ENCODE measurements at places on chromosomes 2 and 18.

DNA sequence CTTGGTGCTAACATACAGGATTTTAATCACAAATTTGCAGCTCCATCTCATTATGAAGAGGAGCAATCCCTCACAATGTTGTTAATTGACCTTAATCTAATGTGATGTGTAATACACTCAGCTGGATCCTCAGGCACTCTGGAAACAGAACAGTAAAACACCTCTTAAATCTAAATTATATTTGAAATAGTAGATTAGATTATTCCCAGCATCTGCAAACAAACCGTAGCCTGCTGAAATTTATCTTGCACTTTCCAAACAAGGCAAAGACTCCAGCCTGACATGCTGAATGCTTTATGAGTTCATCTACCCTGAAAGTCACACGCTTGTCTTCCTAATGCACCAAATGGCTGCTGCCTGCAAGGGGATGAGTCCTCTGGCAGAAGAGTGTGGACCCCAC is 402.3 kb upstream of the GYPC start:
- no peak for DNase-seq

- DNase-seq: no peak
These were observed 156.3 kb downstream of the DOCK10 start for GRCh38 chr2:224885836-224886547.

- no peak for DNase-seq
These were observed 229.2 kb upstream of the RAB12 start for GRCh38 chr18:8380006-8380405.

- DNase-seq: no peak
These were observed 12.9 kb downstream of the NPAS2 start for GRCh38 chr2:100832885-100833284.

- no peak for DNase-seq
These were observed 30.6 kb upstream of the MYCN start for GRCh38 chr2:15909736-15910135.

DNA sequence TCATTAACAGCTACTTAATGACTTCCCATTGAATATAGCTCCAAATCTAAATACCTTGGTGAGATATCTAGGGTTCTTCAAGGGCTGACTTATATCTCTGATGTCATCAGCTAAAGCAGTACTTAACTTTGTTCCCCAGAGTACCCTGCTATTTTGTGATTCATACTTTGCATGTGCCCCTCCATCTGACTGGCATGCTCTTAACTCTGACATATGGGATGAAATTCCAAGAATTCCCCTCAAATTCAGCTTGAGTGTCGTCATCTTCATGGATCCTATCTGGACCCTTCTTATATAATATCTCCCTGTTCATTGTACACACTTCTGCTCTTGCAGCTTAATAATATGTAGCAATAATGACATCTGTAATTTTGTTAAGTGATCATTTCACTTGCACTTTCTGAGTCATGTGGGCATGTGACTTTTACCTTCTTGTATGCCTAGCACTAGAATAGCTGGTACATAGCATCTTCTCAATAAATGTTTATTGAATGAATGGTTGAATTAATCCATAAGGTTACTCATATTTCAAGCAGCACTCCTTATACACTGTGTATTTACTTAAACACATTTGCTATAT is 172.9 kb downstream of the WDR7 start:
- DNase-seq: no peak

DNA sequence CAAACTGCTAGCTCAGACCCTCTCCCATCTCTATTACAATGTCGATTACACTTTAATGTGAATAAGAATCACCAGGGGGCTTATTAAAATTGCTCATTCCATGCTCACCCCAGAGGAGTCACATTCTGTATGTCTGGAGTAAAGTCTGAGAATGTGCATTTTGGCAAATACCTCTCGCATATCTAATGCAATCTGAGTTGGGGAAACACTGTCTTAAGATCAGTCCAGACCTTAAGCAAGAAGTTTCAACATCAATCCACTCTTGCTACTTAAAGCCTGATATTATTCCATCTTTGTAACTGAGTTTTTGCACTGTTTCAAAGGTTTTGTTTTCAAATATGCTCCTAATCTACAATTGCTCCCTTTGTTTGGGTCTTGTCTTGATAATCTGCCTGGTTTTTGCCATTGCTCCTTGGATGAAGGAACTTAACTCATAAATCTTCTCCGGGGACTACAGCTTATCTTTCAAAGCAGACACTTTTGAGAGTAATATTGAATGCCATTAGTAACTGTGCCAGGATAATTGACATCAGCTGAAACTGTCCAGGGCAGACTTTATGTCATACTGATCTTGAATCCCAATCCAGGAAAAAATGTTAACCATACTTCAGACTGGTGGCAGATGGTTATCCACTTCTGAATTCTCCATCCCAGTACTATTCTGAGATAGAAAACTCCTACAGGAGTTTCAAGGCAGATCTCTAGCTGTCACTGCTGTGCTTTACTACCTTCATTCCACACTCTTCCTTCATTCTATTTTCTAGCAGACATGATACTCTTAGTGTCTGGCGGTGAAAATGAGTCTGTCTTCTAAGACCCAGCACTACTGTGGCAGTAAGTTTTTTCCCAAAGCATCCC is 200.9 kb downstream of the ERBB4 start:
- DNase-seq: no peak

- DNase-seq: no peak
These were observed 22.7 kb upstream of the SPR start for GRCh38 chr2:72864500-72864899.

DNA sequence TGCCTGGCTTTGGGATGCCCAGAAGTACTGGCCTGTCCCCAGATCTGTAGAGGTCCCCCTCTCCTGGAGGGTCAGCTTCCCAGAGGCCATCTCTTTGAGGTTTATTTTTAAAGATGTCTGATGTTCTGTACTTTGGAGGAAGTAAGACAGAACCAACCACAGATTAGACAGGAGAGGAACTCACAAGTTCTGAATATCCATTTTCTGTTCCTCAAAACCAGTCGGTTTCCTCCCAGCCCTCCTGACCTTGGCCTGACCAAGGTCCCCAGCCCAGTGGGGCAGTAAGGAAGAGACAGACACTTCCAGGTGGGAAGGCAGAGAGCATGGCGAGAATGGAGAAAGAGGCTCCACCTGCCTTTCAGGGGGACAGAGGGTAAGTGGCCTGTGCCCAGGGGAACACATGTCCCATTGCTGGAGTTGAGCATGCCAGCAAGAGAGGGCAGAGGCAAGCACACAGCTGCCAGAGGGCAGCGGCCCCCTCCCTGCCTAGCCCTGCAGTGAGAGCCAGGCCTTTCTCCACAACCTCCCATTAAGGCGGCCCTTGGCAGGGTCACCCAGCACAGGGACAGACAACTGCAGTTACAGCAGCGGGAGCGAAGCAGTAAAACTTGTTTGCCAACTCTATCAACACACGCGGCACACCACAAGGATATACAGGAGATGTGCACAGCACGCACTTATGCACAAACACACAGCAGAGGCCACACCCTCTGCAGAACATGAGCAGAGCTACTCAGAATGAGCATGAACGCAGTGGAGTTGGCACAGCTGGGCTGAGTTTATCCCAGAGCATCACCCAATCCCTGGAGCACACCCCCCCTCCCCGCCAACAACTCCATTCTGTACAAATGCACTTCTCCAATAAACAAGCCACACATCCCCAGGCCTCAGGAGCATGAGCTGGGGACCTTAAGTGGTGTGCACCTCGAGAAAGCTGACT is 18.5 kb upstream of the SEMA4C start:
- DNase-seq: no peak

GRCh38 chr2:183078163-183078463 is 434 bp upstream of the DUSP19 start:
- DNase-seq: peak; percentile 34

GRCh38 chr18:27493182-27493581 is 308.1 kb upstream of the CHST9 start:
- DNase-seq: no peak

DNA sequence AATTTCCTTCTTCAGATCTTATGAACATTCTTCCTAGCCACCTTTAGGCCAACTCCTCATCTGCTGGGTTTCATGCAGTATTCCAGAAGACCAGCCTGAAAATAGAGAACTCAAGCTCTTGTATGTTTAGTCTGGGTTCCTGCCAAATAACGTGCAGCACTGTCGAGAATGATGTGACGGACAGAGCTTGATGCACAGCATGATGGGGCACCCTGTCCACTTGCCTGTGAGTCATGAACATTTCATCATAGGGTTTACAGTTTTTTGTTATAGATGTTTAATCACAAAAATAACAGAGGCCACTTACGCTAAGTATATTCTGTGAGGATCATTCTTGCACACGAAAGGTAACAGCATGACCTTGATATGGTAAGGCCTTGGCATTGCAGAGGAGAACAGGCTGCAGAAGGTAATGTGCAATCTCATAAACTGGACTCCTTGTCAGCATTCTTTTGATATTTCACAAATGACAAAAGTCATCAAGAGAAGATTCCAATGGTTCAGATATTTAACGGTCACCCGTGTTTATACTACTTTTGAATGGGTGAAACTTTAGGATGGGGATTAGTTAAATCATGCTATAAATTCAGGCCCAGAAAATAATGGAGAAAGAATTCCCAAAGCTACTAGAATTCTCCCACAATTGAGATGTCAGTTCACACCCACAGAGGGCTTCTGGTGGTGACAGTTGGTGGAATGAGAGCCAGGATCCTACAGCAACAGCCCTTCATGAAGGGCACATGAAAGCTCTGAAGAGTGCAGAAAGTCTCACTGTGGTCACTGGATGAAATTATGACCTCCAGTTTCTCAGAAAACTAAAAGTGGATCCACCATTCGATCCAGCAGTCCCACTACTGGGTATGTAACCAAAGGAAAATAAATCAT is 396.1 kb upstream of the RAB12 start:
- DNase-seq: no peak

GRCh38 chr2:83067947-83068346 is 1391.1 kb downstream of the SUCLG1 start:
- DNase-seq: no peak

DNA sequence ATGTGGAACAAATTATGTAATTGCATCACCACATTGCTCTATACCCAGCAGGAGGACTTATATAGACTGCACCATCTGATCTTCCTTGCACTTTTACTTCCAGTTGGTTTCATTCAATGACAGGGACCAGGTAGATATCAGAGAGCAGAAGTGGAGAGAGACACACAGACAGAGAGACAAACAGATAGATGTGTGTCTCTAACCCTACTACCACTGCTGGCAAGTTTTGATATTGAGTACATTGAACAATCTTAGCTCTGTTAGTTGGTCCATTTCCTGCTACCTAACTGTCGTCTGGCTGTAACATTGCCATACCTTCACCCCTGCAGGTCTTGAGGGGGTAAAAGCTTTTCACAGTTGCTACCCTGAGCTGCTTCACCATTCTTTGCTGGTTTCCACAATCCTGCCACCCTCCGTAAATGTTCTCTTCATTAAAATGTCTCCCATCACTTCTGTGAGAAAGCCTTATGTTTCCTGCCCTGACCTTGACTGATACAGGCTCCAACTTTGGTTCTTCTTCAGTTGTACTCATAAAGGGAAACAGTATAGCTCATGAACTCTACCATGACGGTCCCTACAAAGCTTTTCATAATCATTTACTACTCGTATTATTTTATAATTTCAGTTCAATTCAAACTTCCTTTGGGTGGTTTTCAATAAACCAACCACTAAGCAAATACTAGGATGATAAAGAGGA is 62.3 kb upstream of the ITGA4 start:
- no peak for DNase-seq

- DNase-seq: no peak
These were observed 51.9 kb upstream of the ODC1 start for GRCh38 chr2:10499911-10500521.

- DNase-seq: no peak
These were observed 55.0 kb upstream of the MCFD2 start for GRCh38 chr2:46970334-46971288.

DNA sequence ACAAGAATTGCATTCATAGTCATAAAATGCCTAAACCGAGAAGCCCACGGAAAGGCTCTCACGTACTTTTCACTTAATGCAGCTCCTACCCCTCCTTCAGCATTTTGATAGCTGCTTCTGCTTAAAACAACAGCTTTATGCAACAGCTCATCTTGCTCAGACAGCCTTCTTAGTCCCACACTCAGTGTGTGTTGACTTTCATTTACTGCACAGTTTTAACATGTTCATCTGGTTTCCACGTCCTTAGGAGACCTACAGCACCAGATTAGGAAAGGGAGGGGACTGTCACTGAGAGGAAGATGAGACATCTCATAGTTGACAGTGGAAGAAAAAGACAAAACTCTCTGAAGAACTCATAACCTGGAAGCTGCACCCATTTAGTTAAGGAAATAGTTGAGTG is 435.4 kb downstream of the SETBP1 start:
- no peak for DNase-seq

- DNase-seq: no peak
These were observed 10.1 kb downstream of the LMAN2L start for GRCh38 chr2:96729748-96730147.

DNA sequence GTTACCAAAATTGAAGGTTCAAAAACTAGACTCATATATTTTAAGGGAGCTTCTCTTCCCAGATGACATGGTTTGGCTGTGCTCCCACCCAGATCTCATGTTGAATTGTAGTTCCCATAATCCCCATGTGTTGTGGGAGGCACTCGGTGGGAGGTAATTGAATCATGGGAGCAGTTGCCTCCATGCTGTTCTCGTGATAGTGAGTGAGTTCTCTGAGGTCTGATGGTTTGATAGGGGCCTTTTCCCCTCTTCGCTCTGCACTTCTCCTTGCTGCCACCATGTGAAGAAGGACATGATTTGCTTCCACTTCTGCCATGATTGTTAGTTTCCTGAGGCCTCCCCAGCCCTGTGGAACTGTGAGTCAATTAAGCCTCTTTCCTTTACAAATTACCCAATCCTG is 140.1 kb downstream of the MAIP1 start:
- no peak for DNase-seq

- no peak for DNase-seq
These were observed 104.5 kb downstream of the ACAA2 start for GRCh38 chr18:49708662-49709346.

GRCh38 chr18:50127516-50128210 is 67.3 kb downstream of the MYO5B start:
- DNase-seq: no peak

- DNase-seq: no peak
These were observed 149.7 kb upstream of the TANK start for GRCh38 chr2:161010503-161011015.

Measured in germinal center (tissue), 1 donor.